ENCODE measurements at places on chromosomes 11 and 22. TPM values are rescaled to one million over a fixed set of nuclear protein-coding genes. Genes with fewer than 3 reads are reported as not detected.

The OR5L1 gene
- not detected for total RNA-seq

The KRTAP5-9 gene
- not detected for total RNA-seq

The DCHS1 gene
- 0.25 TPM for total RNA-seq

The FGF4 gene
- not detected for total RNA-seq

The MYBPC3 gene
- not detected for total RNA-seq
